ENCODE measurements at places on chromosomes 11 and 22. TPM values are rescaled to one million over a fixed set of nuclear protein-coding genes. Genes with fewer than 3 reads are reported as not detected.

The SLC22A8 gene
- polyA plus RNA-seq, result not detected

The CFAP300 gene
- polyA plus RNA-seq, result 2.5 TPM

The SCGB1D2 gene
- polyA plus RNA-seq, result not detected

The SLC17A6 gene
- not detected for polyA plus RNA-seq

DNA sequence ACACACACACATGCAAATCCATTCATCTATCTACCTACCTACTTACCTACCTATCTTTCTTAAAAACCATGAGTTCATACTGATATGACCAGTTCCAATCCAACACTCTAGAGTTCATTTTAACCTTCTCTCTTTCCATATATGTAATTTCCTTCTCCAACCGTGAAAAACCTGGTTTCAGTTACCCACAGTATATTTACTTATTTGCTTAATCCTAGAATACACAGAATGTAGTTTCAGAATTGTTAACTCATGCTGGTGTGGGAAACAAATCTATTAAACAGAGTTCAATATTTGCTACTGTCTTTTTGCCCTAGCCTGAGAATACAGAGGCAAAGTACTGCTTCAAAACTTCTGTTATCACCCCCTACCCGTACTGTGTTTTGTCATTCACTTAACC lies 101.3 kb downstream of the RRM1 start:
- DNase-seq, result no peak
- H3K36me3 ChIP-seq, result no peaks in the 10 kb centered on the region
- peaks cover 24% of the 10 kb centered on the region for H3K27me3 ChIP-seq
- H3K4me3 ChIP-seq, result no peak overlapping the region

- H3K36me3 ChIP-seq, result no peaks in the 10 kb centered on the region
- no peaks in the 10 kb centered on the region for H3K27me3 ChIP-seq
- H3K4me3 ChIP-seq, result no peak overlapping the region
- DNase-seq, result no peak
Measured at GRCh38 chr11:123561431-123561800, 93.0 kb downstream of the SCN3B start.
